ENCODE measurements at places on chromosomes 12 and 14.

DNA sequence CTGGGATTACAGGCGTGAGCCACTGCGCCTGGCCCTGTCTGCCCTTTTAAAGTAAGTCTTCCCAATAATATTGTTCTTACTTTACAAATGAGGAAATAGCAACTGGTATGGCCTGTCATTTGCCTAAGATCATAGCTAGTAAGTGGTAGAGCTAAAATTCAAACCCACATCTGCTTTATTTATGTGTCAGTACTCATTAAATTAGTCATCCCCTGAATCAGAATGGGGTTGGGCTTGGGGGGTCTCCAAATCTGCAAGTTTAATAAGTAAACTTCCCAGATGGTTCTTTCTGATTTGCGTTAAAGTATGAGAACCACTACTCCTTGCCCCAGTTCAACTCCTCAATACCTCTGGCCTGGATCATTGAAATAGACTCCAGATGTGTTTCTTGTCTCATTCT is 96.2 kb downstream of the FAR2 start:
- DNase-seq = no peak

GRCh38 chr14:67766035-67766680 is 50.2 kb downstream of the ZFYVE26 start:
- DNase-seq = no peak

DNA sequence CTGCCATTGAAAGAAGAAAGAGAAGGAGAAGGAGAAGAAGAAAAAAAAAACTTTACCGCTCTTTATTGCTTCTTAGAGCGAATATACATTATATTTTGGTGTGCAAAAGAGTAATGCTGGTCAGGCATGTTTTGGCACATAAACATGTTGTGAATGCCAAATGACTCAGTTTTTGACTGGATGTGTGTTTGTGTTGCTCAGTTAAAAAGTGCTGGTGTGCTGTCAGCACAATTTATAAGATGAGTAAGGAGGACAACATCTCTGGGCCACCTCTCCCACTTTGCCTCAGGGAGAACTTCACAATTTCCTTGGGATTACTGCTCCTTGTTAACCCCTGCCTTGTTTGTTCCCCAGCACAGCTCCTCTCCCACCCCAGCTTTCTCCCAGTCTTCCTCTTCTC is 584.8 kb downstream of the ETNK1 start:
- no peak for DNase-seq

DNA sequence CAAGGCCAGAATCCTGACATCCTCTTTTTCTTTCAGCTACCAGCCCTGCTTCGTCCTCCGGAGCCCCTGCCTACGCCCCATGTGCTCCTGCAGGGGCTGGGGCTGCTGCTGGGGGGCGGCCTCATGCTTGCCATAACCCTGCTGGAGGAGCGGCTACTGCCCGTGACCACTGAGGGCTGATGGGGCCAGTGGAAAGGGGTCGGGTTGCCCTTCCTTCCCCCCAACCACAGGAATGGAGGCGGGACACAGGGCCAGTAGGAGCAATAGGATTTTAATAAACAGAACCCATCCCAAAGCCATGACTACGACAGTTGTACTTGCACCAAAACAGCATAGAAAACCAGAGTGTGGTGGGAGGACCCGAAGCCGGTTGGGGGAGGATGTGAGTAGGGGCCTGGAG is 7.7 kb downstream of the SLC39A5 start:
- no peak for DNase-seq

DNA sequence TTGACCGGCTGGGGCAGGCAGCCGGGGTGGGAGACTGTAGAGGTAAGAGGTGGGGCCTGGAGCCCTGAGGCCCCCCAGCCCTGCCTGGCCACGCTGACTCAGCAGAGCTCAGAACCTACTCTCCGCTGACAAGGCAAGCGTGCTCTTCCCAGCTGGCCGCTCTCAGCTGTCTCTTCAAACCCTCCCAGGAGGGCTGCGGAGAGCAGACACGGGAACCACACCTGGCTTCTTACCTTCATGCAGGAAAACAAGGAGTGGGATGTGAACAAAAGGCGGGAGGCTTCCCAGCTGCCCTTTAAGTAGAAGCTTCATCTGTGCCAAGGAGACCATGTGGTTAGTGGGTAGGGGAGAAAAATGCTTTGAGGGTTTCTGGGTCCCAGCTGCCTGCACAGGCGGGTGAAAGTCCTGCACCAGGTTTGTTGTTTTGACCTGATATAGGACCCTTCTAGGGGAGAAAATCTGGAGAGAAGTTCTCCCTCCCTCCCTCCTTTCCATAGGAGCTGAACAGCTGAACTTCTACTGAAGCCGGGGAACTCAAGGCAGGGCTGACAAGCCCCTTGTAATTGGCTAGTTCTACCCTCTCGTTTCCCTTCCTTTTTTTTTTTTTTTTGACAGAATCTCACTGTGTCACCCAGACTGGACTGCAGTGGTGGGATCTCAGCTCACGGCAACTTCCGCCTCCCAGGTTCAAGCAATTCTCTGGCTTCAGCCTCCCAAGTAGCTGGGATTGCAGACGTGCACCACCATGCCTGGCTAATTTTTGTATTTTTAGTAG is 12.8 kb upstream of the TESC start:
- no peak for DNase-seq

- DNase-seq = no peak
These were observed 16.2 kb downstream of the TWF1 start for GRCh38 chr12:43789941-43790340.

DNA sequence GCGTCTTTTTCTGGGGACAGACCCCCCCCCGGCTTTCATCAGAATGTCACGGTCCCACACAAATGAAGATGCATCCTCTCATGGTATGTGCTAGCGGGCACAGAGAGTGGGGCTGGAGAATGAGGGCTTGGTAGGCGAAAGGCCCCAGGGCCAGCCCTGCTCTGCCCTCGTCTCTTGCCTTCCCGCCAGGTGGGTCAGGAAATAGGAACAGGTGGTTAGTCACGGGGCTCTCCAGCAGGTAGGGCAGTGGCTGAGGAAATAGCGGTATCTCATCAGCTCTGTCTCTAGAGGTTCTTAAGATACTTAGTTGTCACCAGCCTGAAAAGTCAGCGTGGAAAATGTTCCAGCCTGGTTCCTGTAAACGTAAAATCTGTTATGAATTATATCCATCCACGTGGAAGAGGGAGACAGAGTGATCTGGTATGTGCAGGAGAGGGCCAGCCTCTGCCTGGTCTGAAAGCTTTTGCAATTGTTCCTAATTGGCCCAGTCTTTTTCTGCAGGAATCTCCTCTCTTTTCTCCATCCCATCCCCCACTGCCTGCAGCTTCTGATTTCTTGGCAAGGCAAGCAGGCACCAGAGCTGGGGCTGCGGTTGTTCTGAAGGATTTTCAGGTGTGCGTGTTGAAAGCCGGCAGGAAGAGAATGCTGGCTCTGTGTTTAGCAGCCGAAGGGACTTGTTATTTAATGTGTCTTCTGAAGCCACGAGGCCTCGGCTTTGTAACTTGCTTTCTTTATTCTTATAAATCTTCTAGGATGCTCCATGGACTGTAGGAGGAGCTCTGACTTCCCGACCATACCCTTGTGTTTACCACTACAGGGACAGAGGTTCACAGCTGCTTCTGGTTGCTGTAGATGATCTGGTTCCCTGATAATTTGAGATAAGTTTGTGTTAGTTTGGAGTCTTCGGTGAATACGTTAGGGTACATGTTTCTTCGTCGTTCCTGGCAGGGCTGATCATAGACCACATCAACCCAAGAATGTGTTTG is 131.1 kb downstream of the CACNA1C start:
- no peak for DNase-seq

DNA sequence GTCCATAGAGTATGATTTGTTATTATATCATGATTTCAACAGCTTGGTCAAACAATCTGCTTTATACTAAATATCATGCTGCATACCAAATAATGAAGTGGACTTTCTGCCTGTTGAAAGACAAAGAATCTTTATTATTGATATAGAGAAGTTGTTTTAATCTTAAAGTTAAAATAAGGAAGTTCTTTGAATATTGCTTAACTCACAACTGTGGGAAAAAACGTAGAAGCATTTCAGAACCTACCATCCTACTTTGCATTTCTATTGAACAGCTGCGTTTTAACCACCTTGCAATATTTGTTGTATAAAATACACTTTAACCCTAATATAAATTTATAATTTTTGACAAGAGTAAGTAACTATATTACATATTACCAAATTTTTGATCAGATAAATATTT is 22.9 kb upstream of the ARL1 start:
- DNase-seq = no peak

DNA sequence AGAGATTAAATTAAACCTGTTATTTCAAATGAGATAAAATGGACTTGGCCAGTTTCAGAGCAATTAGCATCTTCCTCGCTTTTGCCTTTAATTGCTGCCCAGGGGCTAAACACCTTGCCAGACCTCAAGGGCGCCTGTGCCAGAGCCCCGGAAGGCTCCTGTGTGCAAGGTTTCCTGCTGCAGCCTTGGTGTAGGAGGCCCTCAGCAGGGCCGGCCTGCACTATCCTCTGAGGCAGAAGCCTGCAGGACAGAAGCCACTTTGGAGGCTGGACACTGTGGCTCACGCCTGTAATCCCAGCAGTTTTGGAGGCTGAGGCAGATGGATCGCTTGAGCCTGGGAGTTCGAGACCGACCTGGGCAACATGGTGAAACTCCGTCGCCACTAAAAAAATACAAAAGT is 150.4 kb downstream of the CALM1 start:
- DNase-seq = no peak

GRCh38 chr14:60251877-60252276 is 2.9 kb downstream of the PPM1A start:
- DNase-seq = no peak

DNA sequence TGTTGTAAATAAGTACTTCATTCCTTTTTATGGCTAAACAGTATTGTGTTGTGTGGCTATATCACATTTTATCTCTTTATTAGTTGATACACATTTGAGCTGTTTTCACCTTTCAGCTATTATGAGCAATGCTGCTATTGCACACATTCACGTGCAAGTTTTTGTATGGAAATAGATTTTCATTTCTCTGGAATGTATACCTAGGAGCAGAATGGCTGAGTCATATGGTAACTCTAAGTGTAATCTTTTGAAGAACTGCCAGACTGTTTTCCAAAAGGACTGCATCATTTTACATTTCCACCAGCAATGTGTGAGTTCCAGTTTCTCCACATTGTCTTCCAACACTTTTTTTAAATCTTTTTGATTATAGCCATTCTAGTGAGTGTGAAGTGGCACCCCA is 134.0 kb downstream of the SRGAP1 start:
- no peak for DNase-seq

- DNase-seq = no peak
These were observed 152.3 kb downstream of the PHETA1 start for GRCh38 chr12:111216387-111217159.

DNA sequence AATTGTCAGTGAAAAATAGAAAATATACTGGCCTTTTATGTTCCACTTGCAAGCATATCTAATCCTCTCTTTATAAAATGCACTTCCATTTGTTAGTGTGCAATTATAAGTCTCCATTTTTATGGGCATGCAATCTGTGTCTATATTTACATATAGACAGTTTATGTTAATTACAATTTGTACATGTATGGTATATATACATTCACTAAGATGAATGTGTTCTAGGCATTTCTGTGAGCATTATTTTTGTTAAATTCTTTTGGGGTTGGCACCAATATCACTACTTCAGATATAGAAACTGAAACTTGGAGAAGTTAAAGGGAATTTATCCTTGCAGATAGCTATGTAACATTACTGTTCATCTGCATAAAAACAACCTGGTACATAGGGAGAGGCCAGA is 470.8 kb upstream of the LMO3 start:
- no peak for DNase-seq

- DNase-seq = no peak
These were observed 20.3 kb downstream of the FANCM start for GRCh38 chr14:45156067-45156466.

DNA sequence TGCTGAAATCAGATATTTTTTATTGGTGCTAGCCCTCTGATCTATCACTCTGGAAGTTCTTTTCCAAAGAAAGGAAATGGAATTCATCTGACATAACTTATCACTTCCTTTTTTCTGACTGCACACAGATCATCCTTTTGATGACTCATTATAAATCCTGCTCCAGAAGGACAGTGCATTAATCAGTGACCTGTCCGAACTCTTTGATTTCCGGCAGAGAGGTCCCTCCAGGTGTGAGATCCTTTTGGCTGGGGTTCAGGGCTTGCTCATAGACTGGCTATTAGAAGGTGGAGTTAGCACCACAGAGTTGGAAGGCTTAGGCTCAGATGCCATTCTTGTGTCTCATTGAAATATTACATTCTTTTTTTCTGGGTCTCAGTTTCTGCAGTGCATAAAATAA is 328.2 kb downstream of the ZFP36L1 start:
- DNase-seq = no peak

DNA sequence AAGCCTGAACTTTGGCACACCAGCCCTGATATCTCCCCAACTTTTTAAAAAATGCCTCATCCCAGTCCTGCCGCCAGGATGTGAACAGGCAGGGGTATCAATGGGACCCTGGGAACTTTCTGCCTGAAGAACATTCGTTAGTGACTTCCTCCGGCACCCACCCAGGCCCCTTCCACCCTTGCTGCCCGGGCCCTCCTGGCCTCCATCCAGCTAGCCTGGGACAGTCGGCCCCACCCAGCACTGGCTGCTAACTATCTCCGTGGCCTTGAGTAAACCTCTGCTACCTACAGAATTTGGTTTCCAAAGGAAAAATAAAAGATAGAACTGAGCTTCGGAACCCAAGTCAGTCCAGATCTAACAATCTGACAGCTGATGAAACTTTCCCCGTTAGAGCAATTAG is 14.3 kb downstream of the SCARB1 start:
- no peak for DNase-seq

DNA sequence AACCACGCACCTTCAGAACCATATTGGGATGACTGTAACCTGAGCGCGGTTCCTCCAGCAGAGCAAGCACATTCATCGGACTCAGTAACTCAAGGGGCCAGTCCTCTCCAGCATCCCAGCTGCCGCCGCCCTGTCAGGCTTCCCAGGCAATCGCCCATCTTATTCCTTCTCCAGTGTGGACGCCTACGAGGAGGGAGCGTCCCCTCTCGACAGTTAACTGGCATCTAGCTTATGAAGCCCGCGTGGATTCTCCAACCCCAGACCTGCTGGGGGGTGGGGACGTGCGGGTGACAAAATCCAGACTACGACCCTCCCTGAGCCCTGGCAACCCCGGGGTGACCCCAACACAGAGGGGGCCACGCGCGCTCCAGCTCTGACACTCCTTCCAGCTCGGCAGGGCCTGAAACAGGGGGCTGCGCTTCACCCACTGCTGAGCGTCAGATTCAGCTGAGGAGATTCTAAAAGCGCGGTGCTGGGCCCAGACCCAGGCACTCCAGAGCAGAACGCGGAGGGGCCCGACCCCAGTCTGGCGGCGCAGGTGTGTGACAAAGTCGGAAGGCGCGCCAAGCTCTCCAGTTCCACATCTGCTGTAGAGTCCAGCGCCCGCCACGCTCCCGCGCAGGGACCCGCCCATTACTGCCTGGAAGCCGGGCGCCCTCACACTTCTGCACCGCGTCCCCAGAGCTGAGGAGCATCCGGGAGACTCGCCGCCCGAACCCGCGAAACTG is 43.9 kb upstream of the ESR2 start:
- DNase-seq = no peak

GRCh38 chr12:112304436-112304835 is 77.8 kb downstream of the HECTD4 start:
- no peak for DNase-seq

GRCh38 chr14:79424462-79424861 is 786.8 kb downstream of the DIO2 start:
- DNase-seq = no peak

Measured in activated CD4-positive, alpha-beta T cell treated with anti-CD3 and anti-CD28 coated beads, Interleukin-2, amount 10 ng/mL, durations not matched to agents 7 days and 5 days (primary cell).